ENCODE measurements at places on chromosomes 13 and 19. TPM values are rescaled to one million over a fixed set of nuclear protein-coding genes. Genes with fewer than 3 reads are reported as not detected.

ZNF682 gene
- total RNA-seq = 1.5 TPM

KCTD15 gene
- 50.3 TPM for total RNA-seq

GIPR gene
- total RNA-seq = not detected

NLRP9 gene
- not detected for total RNA-seq

CDX2 gene
- total RNA-seq = not detected

FOXA3 gene
- total RNA-seq = not detected

CEACAM3 gene
- total RNA-seq = not detected

ZNF20 gene
- 3.6 TPM for total RNA-seq

DZIP1 gene
- total RNA-seq = 44.5 TPM

TGFBR3L gene
- 1.3 TPM for total RNA-seq

GAPDHS gene
- not detected for total RNA-seq

ZNF331 gene
- total RNA-seq = 14.4 TPM

RNF225 gene
- total RNA-seq = 0.43 TPM

MISP gene
- 0.22 TPM for total RNA-seq

XAB2 gene
- 47.8 TPM for total RNA-seq

LRRC63 gene
- not detected for total RNA-seq

PSG5 gene
- total RNA-seq = 0.66 TPM

FLT1 gene
- total RNA-seq = 94.3 TPM

TUBA3C gene
- not detected for total RNA-seq

KIR3DL1 gene
- not detected for total RNA-seq
